Glutamatergic neuron (in vitro differentiated cells): ENCODE measurements at places on chromosomes 4 and X.

DNA sequence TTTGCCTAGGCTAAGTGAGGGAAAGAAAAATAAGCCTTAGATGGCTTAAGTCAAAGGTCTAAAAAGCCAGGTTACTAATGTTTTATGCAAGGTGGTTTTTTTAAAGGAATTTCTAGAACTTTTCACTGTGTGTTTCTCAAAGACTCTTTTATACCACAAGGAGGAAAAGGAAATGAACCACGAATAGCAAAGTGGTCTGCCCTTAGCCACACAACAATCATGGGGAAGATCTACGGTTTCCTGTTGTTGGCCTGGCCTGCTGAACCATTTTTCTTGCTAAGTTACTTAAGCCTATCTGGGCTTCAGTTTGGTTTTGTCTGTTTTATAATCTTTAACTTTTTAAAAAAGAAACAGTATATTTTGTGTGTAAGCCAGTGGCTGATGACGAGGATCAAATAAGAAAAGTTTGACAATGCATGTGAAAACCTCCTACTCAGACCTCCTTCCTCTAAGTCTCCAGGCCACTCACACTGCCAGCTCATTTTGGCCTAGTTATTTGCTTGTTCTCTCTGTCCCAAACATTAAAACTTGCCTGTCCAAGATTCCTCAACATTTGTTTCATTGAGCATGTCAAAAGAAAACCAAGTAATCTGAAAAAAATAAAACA lies 56.7 kb upstream of the COL25A1 start:
- DNase-seq: no peak

- no peak for DNase-seq
Observed at GRCh38 chr4:130356873-130357272, 1260.9 kb downstream of the C4orf33 start.

GRCh38 chr4:67048530-67048929 lies 496.8 kb downstream of the CENPC start:
- DNase-seq: no peak

GRCh38 chr4:163171590-163171989 lies 4.9 kb upstream of the NAF1 start:
- DNase-seq: no peak

DNA sequence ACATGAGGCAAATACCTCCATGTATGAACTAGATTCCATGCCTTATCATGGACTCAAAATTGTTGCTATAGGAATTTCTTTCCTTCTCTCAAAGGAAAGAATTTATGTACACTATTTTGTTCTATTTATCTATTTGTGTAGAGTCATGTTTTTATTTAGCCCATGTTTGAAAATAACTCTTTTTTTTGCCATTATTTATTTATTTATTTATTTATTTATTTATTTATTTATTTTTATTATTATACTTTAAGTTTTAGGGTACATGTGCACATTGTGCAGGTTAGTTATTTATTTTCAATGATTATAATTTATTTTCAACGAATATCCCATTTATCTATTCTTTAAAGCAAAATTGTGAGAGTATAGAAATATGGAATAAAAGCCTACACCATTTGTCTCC lies 177.9 kb downstream of the MAGEE1 start:
- no peak for DNase-seq

DNA sequence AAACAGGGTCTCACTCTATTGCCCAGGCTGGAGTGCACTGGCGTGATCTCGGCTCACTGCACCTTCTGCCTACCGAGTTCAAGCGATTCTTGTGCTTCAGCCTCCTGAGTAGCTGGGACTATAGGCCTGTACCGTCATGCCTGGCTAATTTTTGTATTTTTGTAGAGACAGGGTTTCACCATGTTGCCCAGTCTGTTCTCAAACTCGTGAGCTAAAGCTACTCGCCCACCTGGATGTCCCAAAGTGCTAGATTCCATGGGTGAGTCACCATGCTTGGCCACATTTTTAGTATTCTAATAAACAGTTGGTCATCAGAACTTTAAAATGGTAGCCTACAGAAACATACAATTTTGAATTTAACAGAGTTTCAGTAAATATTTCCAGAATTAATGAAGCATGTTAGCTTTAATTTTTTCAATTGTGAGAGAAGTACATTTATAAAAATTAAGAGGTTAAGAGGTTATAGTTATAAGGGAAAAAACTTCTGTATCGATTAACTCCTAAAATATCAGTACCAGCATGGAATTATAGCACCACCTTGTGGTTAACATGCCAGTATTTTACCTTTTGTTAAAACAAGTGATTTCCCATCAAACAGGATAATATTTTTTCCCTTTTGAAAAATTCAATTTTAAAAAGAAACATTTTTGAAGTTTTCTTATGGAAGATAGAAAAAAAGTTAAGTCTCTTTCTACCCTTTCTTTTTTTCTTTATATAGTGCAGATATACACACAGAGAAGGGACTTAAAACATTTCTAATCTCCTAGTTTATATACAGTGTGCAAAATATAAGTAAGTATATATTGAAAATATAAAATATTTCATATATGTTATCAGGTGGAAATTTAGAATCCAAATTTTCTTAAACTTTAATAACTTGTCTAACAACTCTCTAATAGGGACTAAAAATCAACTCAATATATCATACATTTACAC lies 35.4 kb downstream of the CEP44 start:
- DNase-seq: no peak

DNA sequence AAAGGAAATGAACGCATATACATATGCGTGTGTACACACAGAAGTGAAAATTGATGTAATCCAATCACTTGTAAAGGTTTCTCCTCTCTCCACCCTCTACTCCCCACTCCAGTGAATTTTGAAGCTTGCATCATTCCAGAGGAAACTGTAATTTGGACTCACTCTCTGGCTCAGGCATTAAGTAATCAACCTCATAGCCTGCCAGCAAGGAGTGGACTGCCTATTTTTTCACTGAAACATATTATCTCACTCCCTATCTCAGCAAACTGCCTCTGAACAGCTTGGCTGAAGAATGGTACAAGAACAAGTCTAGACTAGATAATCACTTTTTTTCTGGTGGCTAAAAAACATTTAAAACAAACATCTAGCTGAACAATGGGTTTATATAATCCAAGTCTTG lies 124.2 kb downstream of the C4orf51 start:
- no peak for DNase-seq

- no peak for DNase-seq
Observed at GRCh38 chrX:30714138-30714537, 60.9 kb downstream of the GK start.

DNA sequence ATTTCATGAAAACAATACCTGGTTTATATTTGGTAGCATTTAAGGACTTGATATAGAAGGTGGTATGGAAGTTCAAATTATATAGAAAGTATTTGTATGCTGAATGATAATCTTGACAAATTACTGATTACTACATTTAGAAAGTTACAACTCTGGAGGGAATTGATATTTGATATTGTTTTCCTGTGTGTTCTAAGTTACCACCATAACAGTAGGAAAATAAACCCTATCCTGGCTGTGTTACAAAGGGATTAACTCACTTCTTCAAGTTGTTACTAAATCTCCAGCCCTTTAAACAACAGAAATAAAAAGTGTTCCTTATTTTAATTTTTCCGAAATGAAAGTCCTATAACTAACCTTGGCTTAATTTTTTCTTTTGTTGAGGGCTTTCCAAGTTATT lies 36.6 kb downstream of the FHL1 start:
- DNase-seq: no peak

- DNase-seq: no peak
Observed at GRCh38 chr4:124209211-124209610, 503.3 kb downstream of the ANKRD50 start.

- no peak for DNase-seq
Observed at GRCh38 chr4:100306018-100306417, 115.8 kb upstream of the DDIT4L start.

- peak; percentile 39 for DNase-seq
Observed at GRCh38 chr4:181566490-181566889, 676.7 kb upstream of the TENM3 start.

- DNase-seq: no peak
Observed at GRCh38 chr4:169047956-169048355, 37.9 kb upstream of the CBR4 start.

DNA sequence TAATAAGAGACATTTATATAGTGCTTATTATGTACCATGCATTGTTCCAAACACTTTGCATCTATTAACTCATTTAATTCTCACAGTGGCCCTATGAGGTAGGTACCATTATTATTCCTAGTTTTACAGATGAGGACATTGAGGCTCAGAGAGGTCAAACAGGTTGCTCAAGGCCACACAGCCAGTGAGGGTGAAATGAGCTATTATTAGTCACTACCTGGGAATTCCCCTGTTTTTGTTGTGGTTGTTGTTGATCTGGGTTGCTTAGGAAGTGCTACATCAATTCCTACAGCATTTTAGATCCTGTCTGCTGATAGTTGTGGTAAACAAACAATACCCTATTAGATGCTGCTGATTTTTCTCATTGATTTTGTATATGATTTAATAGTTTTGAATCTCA lies 41.2 kb downstream of the APLN start:
- no peak for DNase-seq

DNA sequence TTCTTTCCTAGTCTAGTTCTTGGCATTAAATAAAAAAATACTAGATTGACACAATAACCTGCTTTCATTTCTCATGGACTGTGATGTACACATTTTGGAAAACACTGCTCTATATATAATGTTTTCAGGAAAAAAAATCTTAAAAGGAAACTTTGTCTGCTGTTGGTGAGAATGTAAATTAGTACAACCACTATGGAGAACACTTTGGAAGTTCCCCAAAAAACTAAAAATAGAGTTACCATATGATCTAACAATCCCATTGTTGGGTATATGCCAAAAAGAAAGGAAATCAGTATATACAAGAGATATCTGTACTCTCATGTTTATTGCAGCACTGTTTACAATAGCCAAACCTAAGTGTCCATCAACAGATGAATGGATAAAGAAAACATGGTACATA lies 202.3 kb downstream of the PPP3CA start:
- DNase-seq: no peak

GRCh38 chr4:168685136-168685809 lies 188.4 kb downstream of the PALLD start:
- DNase-seq: no peak
